Dorsolateral prefrontal cortex (tissue), 122 donors: ENCODE measurements at places on chromosomes 7 and 10.
A peak's percentile ranks its signal among the peaks of the same experiment; 100 is the strongest.

- DNase-seq = no peak
Measured at GRCh38 chr10:126369125-126369710, 19.1 kb downstream of the ADAM12 start.

DNA sequence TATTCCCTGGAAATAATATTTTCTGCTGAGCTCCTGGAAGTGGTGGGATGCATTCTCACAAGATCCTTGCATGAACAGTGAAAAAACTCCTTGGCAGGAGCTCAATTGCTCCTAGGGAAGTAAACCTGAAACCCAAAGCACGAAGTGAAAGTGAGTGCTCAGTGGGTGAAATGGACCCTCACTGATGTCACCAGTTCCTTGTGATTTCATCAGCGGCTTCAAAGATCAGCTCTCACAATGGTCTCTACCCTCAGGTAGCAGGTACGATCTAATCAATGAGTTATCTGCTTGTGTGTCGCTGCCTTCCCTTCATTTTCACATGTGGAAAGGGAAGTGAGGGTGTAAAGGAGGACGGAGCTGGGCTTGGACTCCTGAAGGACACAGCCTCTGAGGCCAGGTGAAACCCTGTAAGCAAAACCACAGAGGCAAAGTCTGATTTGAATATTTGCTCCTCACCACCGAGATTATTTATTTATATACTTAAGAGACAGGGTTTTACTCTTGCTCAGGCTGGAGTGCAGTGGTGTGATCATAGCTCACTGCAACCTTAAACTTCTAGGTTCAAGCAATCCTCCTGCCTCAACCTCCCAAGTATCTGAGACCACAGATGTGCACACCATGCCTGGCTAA is 255.4 kb upstream of the LYZL1 start:
- DNase-seq = no peak

DNA sequence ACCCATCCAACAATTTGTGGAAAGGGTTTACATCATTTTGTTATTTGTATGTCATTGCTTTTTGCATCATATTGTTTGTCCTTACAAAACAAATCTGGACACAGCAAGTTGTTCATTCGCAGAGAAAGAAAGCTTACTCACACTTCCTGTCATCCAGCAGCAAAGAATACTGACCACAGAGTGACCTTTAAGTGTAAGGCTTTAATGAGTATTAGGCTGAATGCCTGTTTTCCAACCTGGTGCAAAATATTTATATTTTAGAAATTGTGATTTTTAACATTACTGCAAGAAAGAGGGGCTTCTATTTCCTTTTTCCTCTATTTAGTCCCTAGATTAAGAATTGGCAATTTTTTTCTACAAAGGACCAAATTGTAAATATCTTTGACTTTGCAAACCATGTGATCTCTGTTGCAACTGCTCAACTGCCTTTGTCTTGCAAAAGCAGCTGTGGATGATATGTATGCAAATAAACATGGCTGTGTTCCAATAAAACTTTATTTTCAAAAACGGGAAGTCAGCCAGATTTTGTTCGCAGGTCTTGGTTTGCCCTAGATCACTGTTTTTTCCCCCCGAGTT is 27.8 kb upstream of the ITGB1 start:
- DNase-seq = no peak

DNA sequence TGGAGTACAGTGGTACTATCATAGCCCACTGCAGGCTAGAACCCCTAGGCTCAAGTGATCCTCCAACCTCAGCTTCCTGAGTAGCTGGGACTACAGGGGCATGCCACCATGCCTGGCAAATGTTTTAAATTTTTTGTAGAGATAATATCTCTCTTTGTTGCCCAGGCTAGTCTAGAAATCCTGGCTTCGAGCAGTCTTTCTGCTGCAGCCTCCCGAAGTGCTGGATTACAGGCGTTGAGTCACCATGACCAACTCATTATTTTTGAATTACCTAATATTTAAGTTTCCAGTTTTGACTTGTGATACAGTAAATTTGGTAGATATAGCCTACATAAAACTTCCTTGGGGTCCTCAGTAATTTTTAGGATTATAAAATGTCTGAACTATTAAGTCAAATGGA is 74.1 kb downstream of the RUNDC3B start:
- DNase-seq = no peak

- no peak for DNase-seq
Measured at GRCh38 chr7:82605247-82605864, 161.8 kb upstream of the CACNA2D1 start.

GRCh38 chr7:50470250-50471163 is 20.4 kb upstream of the FIGNL1 start:
- no peak for DNase-seq

DNA sequence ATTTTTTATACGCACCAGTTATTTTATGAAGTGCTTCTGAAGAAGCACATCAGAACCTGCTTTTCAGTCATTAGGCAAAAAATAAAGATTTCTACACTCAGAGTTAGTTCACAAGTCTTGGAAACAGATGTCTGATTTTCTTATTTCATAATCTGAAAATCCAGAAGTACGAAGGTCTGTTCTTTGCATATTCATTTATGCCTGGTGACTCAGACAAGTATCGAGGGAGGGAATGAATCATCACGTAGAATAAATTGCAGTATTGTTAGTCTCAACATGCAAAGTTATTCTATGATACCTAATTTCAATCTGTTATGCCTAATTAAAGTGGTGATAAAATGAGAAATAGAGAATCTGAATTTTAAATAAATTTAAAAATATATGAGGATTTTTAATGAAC is 113.6 kb upstream of the SEM1 start:
- DNase-seq = no peak

DNA sequence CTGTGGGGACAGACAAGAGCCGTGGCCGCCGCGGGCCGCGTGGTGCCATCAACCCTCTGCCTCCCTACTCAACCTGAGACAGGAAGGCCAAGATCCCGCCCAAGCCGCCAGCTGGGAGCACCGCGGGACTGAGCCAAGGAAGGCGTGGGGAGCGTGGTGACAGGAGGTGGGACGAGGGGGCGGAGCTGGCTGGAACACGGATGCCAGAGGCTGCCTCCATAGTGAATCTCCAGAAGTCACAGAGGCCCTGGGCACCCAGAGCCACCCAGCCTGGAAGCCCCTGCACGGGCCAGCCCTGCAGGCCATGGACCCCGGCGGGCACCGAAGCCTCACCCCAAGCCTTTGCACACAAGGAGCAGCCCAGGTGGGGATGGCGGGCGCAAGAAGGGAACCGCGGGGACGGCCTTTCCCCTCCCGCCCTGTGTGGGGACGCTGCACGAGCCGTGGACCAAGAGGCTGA is 18.1 kb upstream of the DPYSL4 start:
- DNase-seq = peak; percentile 72

DNA sequence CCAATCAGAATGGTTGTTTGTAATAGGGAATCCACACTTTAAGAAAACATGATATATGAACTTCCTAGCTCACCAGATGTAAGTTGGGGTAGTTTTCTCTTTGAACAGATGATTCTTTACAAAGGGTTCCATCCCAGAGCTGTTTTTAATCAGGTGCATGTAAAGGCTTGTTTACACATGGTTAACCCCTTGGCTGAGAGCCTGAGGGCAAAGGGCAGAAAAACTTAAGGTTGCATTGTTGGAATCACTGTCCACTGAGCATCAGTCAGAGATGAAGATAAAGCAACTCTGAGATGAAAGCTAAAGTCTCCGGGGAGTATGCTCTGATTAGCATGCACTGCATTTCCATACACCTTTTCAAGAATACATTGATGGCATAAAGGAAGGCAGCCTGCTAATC is 518.2 kb downstream of the SORCS3 start:
- DNase-seq = no peak

GRCh38 chr7:36750451-36750850 is 26.2 kb upstream of the AOAH start:
- DNase-seq = no peak

DNA sequence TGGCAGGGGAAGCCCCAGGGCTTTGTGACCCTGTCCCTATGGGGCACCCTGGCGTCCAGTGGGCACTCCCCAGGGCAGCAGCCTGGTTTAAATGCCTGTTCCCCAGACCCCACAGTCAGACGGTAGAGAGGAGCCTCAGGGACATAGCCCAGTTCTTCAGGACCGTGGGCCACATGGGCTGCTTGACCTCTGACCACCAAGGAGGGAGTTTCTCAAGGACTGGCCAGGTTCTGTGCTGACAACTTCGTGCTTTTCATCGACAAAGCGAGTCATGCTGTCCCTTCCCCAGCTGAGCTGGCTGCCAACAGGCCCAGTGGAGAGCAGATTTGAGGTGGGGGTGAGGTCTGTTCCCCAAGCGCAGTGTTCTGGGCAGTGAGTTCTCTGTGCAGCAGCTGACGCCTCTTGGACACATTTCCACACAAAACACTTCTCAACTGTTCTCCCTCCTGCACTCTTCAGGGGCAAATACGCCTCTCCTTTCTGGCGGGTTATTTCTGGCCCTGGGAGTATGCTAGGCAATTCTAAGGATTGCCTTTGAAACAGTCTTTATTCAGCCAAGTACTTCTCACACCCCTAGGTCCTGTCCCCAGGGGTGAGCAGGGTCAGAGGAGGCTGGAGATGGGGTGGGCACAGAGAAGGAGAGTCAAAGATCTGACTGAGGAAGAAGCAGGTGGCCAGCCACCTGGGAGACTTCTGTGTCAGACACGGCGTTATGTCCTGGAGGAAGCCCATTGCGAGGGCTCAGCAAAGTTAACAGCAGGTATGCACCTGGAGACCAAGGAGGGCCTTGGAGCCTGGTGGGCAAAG is 57.3 kb upstream of the CAMK2B start:
- DNase-seq = no peak

- no peak for DNase-seq
Measured at GRCh38 chr10:74500816-74501215, 325.6 kb upstream of the KAT6B start.

DNA sequence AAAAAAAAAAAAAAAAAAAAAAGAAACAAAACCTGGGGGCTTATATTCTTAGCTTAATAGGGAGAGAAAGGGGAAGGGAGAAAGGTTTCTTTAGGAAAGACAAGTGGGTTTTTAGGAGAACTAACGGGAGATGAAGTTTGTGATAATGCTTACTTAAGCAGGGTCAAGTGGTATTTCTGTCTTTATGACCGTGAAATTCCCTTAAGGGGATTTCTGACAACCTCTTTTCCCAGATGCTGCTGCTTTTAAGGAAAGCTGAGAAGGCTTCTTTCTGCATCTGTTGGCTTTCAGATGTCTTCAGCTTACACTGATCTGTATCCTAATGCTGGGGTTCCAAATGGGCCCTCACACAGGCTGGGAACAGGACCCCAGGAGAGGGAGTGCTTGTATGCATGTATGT is 42.6 kb downstream of the ADAMTS14 start:
- no peak for DNase-seq

DNA sequence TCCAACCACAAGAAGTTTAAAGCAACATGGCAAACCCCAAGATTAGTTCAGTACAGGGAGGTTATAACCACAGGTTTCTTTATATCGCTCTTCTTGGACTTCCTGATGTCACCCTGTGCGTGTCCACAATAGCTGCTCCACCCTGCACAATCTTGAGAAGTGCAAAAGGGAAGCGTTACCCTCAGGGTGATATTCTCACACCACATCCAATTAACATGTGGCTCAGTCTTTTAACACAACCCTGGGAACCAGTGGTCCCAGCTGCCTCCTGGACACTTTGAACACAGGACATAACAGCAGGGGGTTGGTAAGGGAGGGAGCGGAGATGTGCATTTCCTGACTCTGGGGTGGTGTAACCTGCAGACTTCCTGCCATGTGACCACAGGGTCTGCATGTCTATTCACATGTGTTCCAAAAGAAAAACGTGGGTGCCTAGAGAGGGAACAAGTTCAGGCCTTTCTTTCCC is 64.6 kb downstream of the GSAP start:
- no peak for DNase-seq

DNA sequence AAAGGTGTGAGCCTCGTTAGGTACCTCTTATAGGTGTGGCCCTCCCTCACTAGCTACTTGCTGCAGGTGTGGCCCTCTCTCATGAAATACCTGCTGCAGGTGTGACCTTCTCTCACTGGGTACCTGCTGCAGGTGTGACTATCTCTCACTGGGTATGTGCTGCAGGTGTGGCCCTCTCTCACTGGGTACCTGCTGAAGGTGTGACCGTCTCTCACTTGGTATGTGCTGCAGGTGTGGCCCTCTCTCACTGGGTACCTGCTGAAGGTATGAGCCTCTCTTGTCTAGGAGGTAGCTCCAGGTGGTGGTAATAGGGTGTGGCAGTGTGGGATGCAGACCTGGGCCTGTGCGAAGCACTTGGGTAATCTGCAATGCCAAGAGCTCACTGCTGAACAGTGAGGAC is 170.7 kb upstream of the PLPP4 start:
- no peak for DNase-seq

DNA sequence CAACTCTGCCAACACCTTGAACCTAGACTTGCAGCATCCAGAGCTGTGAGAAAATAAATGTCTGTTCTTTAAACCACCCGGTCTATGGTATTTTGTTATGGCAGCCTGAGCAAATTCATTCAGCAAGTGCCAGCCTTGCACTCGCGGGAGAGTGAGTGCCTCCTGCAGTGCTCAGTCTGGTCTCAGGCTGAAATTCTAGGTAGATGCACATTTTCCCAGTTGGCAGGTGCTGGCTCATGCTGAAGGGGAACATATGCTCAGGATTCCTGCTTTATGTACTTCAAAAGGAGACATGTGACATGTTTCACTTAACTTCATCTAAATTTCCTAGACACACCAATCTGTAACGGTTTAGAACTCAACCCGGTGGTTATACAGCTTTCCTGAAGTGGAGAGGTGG is 170.8 kb downstream of the MGMT start:
- no peak for DNase-seq

GRCh38 chr7:114026486-114027089 is 107.8 kb upstream of the PPP1R3A start:
- no peak for DNase-seq

DNA sequence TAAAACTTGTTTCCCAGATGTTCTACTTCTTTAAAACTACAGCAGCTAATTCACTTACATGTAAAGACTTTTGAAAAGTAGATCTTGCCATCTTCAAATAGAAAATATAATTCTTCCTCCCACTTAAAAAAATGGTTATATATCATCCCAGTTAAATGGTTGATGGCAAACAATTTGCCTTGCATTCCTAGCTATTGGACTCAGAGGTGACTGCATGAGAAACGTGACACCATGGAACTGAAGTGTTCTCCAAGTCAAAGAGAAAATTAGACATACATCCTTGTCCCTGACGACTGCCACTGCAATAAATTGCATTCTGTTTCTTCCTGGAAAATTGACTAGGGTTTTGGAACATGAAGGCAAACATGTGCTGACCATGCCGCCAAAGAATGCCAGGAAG is 95.0 kb upstream of the POM121L12 start:
- no peak for DNase-seq

- no peak for DNase-seq
Measured at GRCh38 chr7:28687537-28687936, 270.6 kb downstream of the TRIL start.
